Fibroblast of pulmonary artery (primary cell): ENCODE measurements at places on chromosomes 11 and 22.

DNA sequence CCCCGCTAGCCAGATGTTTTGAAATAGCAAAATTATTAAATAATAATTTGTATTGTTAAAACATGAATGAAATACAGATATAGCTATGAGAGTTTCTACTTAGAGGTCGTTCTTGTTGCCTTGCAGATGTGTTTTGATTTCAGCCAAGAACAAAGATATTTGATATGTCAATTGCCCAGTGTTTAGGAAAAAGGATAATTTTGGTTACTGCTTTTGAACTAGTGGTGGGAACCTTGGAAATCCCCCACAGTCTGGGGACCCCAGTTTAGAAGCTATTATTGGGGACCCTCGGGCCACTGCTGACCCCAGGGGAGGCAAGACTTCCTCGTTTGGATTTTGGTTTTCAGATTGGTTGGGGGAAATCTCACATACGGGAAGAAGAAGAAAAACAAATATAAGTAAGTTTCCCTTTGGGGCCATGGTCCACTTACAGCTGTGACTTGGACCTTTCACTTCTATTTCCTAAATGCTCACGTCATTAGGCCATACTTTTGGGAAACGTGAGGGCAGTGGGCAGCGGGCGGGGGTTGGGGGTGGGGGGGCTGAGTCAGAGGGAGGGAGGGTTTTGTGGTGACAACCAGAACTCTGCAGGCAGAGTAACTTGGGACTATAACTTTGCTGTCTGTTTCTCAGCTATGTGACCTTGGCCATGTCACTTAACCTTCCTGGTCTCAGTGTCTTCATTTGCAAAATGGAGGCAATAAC is 37.0 kb downstream of the LDLRAD3 start:
- peak; percentile 44 for DNase-seq

DNA sequence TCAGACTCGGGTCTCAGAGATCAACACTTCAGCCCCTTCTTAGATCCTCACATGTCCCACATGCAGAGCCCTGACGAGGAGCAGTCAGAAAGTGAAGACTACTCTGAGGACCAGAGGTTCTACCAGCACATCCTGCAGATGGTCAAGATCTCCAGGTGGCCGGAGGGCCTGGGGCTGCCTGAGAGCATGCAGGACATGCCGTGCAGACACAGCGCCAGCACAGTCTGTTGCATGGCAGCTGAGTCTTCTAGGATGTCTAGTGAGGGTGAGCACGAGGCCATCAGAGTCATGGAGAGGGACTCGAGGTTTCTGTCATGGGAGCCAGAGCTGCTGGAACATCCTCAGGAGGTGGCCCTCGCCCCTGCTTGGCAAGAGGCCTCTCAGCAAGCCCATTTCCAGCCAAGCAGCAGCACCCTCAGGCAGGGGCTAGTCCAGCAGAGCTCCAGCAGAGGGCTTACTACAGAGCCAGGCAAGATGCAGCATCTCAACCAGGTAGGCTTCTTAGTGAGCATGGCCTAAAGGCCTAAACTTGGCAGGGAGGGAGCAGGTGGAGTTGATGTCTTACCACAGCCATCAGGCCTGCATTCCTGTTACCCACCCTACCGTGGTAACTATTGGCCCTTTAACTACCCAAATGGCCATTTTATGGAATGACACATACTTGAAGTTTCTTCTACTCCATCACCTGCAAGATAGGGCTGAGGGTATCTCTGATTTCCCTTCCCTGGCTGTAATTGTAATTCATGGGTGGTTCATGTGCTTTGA is 28.7 kb downstream of the CEP164 start:
- no peak for DNase-seq

DNA sequence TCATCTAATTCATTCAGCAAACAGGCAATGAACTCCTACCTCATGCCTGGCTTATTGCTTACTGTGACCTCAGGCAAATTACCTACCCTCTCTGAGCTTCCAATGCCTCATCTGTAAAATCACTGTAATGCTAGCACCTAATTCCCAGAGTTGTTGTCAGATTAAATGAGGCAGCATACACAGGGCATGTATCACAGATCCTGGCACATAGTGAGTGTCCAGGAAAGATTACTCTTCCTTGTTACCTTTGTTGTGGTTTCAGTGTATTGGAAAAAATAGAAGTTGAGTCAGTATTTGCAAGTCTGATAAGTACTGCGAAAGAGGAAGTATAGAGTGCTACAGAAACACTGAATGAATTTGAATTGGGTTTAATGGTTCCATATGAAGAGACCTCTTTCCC is 26.4 kb upstream of the LRRC55 start:
- DNase-seq, result no peak

GRCh38 chr11:57241353-57241972 is 4.4 kb upstream of the APLNR start:
- DNase-seq, result no peak

- DNase-seq, result peak; percentile 92
These were observed 15.7 kb upstream of the CCDC179 start for GRCh38 chr11:22875869-22876473.

GRCh38 chr22:46894081-46894671 is 131.7 kb downstream of the TBC1D22A start:
- no peak for DNase-seq

GRCh38 chr22:42651134-42651533 is 1.9 kb upstream of the CYB5R3 start:
- DNase-seq, result no peak

- no peak for DNase-seq
These were observed 21.7 kb downstream of the BTG4 start for GRCh38 chr11:111490496-111490895.

GRCh38 chr22:33756508-33756949 is 163.7 kb downstream of the LARGE1 start:
- no peak for DNase-seq

- DNase-seq, result peak; percentile 93
These were observed 3.8 kb downstream of the OR10S1 start for GRCh38 chr11:123973816-123974215.

DNA sequence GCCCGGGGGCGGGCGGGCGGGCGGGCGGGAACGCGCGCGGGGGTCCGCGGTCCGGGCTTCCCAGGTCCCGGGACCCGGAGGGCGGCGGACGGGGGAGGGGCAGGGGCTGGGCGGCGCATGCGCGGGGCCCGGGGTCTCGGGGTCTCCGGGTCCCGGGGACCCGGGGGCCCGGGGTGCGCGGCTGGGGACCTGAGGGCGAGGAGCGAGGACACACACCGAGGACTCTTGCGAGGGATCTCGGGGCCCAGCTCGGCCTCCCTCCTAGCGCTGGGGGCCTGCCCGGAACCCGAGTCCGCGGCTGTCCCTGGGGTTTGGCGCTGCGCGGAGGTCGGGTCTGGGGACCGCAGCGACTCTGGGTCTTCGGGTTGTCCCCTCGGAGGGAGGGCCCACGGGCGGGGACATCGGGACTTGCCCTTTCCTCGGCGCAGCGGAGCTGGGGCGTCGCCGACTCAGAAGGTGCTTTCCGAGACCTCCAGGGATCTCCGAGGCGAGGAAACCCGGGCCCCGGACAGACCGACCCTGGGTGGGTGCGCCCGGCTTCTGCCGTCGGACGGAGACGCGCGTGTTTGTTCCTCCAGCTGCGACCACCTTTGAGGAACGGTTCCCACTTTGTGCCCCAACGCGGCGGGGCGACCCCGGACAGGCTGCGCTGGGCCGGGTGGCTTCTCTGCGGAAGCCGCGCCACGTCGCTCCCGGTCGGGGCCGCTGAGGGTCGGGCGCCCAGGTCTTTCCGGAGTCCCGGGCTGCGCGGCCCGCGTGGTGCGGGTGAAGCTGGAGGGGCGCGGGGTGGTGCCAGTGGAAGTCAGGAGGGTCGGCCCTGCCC is 540 bp downstream of the PPARA start:
- DNase-seq, result no peak

DNA sequence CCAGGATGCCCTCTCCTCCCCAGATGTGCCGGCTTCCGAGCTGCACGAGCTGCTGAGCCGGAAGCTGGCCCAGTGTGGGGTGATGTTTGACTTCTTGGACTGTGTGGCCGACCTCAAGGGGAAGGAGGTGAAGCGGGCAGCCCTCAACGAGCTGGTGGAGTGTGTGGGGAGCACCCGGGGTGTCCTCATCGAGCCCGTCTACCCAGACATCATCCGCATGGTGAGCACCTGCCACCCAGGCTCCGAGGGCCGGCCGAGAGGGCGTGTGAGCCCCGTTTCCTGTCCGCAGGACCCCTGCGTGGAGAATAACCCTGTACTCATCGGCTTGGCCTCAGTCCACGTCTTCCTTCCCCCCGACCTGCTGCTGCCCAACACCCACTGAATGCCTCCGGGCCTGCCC is 2.2 kb downstream of the PPP2R5B start:
- DNase-seq, result no peak

DNA sequence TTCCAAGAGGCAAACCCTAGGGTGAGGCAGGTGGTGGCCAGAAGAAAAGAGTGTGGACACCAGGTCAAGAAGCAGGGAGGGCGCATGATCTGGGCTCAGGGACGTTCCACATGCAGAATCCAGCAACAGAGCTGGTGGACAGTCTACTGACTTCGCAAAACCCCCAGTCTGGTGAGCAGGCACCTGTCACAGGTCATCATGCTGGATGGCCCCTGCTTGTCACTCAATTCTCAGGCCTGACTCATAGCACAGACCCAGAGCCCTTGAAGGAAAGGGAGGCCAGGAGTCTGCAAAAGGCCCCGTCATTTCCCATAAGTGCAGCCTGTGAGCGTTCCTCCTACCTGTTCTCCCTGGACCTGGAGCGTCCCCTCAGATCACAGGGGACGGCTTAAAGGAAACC is 18.2 kb downstream of the APOL4 start:
- no peak for DNase-seq

GRCh38 chr11:40285558-40285957 is 1173.9 kb downstream of the LRRC4C start:
- no peak for DNase-seq

- DNase-seq, result no peak
These were observed 250.3 kb downstream of the TBC1D22A start for GRCh38 chr22:47012589-47013370.

DNA sequence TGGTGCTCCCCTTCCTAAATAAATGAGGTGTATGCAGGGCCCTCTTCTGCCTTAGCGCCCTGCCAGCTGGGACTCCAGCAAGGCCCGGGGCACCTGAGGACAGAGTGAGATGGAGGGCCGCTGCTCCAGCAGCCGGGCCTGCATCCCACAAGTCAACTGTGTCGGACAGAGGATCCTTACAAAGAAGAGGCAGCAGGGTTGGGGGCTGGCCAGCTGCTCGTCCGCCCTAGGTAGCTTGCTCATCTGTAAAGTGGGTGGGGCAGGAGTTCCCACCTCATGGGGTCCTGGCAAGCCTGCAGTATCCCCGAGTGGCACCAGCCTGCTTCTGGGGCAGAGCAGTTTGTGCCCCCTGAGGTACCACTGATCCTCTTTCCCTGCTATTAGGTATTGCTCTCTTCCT is 7.6 kb downstream of the TMEM121B start:
- no peak for DNase-seq

DNA sequence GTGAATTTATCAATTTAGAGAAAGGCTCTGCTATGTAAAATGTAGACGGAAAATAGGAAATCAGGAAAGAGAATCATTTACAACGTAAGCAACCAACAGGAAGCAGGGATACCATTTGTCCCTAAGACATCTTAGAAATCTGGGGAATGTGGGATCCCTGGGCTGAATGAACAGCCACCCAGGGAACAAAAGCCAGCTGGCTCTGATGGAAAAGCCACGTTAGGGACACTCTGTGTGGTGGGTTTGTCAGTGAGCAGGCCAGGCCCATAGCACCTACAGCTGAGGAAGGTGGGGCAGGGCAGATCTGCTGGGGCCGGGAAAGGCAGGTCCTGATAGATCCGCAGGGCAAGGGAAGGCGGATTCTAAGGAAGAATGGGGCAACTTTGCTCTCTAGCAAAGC is 87.1 kb upstream of the CSNK2A3 start:
- no peak for DNase-seq

GRCh38 chr11:104254347-104254746 is 90.4 kb upstream of the PDGFD start:
- peak; percentile 62 for DNase-seq

- DNase-seq, result no peak
These were observed 11.8 kb upstream of the FNBP4 start for GRCh38 chr11:47778878-47779483.

GRCh38 chr11:76861490-76861953 is 804 bp downstream of the ACER3 start:
- no peak for DNase-seq

- DNase-seq, result peak; percentile 39
These were observed at the start of gene ME3 for GRCh38 chr11:86672007-86672621. Gene ME3 (minus strand): TSS chr11:86672616.

- DNase-seq, result no peak
These were observed 75.7 kb downstream of the SIK3 start for GRCh38 chr11:117022526-117022925.

GRCh38 chr11:70464509-70465361 is 66.4 kb downstream of the CTTN start:
- no peak for DNase-seq

GRCh38 chr22:44396727-44397722 is 84.3 kb upstream of the SHISAL1 start:
- no peak for DNase-seq

- DNase-seq, result no peak
These were observed 1.4 kb upstream of the SIGIRR start for GRCh38 chr11:416051-416756.

GRCh38 chr11:8080069-8080670 is 841 bp upstream of the TUB start:
- DNase-seq, result no peak

- no peak for DNase-seq
These were observed 33.0 kb upstream of the TH start for GRCh38 chr11:2204361-2205213.

DNA sequence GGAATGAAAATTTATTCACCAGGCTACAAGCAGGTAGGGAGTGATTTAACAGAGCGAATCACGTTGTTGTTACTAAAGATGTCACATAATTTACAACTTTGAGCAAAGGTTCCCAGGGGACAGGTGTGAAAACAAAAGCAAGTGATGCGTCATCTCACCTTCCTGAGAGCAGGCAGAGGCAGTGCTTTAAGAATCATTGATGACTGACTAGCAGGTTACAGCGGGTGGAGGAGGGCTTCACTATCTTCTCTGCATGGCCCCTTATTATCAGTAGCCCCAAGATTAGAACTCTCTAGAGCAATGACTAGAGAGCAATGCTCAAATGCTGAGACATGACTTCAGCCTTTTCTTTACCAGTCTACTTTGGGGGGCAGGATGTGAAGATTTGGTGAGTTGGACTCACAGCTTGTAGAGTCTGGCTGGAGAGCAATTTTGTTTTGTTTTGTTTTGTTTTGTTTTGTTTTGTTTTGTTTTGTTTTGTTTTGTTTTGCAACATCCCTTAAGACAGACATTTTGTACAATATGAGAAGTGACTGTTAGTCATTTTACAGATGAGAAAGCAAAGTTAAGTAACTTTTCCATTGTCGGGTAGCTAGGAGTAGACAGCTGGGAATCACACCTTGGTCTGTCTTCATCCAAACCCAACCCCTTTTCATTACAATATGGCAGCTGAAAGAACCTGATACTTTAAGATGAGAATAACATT is 84.8 kb downstream of the SLC1A2 start:
- peak; percentile 49 for DNase-seq
